NCI-H1092 (cell line): ENCODE measurements at places on chromosomes 2 and 18.

- no peak for DNase-seq
Measured at GRCh38 chr2:227796045-227796711, 17.5 kb upstream of the CCL20 start.

DNA sequence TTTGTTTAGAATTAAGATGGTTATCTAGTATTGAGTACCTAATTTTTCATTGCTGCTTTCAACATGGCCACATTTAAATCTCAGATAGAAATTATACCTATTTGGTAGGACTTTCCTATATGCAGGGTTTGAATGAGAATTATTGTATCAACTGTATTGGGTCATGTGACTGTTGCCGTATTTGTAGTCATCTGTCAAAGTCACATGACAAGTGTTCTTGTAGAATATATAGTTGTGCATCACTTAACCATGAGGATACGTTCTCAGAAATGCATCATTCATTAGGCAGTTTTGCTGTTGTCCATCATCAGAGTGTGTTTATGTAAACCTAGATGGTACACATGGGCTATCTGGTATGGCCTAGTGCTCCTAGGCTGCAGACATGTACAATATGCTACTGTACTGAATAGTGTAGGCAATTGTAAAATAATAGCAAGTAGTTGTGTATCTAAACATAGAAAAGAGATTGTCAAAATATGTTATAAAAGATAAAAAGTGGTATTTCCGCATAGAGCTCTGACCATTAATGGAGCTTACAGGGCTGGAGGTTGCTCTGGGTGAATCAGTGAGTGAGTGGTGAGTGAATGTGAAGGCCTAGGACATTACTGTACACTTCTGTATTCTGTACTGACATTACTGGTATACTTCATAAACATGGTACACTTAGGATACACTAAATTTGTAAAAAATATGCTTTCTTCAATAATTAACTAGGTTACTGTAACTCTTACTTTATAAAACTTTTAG is 123.7 kb downstream of the MAP4K4 start:
- no peak for DNase-seq

- DNase-seq: no peak
Measured at GRCh38 chr2:218125095-218125494, 733 bp upstream of the CXCR2 start.

DNA sequence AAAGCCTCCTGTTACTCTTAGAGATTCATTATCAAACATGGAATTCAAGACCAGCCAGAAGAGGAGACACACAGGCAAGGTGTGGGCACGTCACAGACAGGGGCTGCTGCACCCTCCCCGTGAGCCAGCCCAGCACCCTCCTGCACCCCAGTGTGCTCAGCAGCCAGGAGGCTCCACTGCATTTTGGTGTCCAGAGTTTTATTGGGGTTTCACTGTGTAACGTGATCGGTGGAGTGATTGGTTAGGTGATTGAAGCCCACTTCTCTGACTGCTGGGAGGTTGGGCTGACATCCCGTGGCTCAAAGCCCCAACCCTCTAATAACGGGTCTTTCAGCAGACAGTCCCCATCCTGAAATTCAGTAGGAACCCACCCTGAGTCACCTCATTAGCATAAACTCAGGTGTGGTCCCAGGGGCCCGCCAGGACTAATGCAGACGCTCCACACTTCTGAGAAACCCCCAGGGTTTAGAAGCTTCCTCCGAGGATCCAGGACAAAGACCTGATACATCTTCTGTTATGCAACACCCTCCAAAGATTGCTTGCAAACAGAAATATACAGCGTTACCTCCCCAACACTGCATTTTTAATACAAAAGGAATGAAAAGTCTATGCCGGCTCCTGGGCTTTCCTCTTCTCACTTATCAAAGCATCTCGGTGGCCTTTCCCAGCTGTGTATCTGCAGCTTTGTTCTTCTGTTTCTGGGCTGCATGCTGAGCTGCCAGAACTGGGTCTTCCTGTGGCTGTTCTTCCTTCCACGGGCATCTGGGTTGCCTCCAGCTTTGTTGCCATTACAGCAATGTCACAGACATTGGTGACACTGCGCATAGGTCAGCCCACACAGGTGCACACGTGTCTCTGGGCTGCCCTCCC is 43.7 kb upstream of the SNED1 start:
- no peak for DNase-seq

DNA sequence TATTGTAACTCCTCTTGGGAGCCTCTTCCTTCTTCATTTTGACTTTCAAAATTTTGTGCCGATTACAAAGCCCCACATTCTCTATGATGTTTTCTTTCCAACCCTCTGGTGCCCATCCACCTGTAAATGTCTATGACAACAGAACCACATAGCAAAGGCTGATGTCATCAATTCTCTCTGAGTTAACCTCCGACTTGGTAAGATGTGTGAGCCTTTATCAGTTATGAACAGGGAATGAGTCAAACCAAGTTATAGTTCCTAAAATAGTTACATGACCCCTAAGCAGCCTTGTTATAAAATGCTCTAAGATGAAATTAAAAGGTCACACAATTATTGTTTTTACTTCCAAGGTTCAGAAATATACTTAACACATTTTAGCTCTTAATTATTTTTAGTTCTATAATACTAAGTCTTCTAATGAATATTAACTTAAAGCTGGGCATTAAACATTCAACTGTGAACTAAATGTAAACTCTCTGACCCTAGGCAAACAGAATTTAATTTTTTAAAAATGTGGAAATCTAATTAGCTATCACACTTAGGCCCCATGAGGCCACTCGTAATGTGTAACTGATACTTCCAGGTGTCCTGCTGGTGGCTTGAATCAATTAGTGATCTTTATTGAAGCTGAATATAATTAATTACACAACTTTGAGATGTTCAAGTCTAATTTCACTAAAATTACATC is 102.3 kb upstream of the CYRIA start:
- no peak for DNase-seq

- no peak for DNase-seq
Measured at GRCh38 chr18:37553633-37554398, 11.8 kb downstream of the CELF4 start.
